ENCODE measurements at places on chromosomes 16 and 17.

DNA sequence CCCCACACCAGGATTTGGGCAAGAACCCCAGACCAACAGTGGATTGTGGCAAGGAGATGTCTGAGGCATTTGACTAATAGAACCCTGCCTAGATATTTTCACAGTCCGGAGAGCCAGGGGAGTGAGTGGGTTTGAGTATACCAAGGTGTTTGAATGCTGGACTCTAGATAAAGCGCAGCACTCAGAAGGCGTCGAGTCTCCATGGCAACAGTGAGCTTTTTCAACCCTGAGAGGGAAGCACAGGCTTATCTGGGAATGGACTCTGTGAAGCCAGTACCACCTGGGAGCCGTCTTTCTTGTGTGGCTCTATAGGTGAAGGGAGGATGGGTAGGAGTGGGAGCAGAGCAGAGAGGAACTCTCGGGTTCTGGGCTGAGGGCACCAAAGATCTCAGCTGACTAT is 147.0 kb downstream of the SHISA6 start:
- DNase-seq: no peak

DNA sequence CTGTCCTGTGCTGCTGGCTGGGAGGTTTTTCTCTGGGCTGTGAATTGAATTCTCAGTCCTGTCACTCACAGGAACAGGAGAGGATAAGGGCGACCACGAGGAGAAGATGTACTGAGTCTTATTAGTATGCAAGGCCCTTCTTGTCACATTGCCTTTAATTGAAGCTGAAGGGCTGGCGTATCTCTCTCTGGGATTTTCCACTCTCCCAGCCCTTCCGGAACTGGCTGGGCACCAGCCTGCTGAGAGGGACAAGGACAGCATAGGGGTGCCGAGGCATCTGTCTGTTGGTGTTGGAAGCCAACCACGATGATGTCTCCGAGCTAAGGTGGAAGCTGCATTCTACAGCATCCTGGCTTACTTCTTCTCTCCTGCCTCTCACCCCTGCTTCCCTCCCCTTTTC is 33.2 kb downstream of the GPRC5B start:
- DNase-seq: no peak

DNA sequence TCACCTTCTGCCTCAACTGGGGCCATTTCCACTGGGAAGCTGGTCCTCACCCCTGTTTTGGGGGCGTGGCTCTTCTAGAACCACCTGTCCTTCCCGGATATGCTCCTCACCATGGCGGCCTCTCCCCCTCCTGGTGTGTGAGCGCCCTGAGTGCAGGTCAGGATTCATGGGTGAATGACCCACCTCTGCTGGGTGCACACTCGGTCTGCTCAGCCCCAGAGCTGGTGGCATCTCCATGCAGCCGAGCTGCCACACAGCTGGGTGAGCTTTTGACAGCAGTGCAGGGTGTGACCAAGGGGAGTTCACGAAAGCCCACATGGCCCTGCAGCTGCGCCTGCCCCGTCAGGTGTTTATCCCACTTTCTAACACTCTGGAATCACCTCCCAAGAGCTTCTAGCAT is 27.3 kb downstream of the GRIN2C start:
- DNase-seq: no peak

- no peak for DNase-seq
These were observed 1.4 kb downstream of the ALDOC start for GRCh38 chr17:28575126-28575795.

DNA sequence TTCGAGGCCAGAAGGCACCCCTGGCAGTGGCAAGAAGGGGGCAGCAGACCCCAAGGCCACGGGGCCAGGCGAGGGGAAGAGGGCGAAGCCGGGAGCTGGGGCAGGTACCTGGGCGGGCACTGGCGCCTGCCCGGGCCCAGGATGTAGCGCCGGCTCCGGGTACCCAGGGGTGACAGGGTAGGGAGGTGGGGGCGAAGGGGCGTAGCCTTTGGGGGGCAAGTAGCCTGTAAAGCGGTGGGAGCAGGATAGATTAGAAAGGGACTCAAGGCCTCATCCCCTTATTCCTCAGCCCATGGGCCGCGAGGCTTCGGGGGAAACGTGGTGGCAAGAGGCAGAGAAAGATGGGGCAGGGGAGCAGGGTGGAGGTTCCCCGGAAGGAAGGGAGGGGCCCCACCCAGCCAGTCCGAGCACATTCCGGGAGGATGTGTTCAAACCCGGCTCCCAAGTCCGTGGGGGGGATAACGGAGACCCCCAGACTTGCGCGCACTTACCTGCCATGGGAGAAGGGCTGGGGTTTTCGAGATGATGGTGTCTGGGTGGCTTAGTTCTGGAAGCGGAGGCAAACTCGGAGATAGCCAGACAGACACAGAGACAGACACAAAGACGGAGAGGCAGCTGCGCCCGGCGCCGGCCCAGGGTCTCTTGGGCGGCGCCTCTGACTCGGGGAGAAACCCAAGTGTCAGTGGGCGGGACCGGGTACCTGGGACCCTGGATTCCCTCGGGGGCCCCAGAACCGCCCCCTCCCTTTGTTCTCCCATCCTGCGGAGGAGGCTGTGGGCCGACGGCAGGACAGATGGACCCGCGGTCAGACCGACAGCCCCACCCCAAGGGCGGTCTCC is 493 bp downstream of the PLSCR3 start:
- no peak for DNase-seq

- DNase-seq: no peak
These were observed 15.1 kb upstream of the SLC52A1 start for GRCh38 chr17:5050278-5050677.

GRCh38 chr16:20946015-20946629 is 45.6 kb downstream of the LYRM1 start:
- DNase-seq: no peak

DNA sequence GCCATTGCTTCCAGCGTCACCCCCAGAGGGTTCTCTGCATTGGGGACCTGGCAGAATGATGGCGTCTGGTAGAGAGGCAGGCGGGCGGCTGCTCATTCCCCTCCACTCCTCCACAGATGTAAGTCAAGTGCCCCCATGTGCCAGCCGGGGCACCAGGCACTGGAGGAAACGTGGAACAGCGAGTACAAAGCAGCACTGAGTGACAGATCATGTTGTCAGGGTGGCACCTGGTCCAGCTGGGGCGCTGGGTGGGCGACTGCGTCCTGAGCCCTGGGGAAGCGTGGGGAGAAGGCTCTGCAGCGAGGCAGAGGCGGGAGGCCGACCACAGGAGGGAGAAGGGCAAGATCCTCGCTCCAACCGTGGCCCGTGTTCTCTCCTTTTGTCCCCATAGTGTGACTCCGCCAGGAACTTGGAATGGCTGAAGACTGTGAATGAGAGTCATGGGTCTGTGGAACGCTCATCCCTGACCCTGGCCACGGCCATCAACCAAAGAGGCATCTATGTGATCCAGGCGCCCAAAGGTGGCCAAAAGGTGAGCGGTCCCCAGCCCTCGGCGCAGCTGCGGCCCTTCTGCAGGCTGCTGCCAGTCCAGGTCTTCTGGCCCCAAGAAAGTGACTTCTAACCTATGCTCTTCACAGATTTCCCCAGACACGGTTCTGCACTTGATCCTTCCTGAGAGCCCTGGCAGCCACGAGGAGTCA is 76.7 kb downstream of the RNF213 start:
- no peak for DNase-seq

DNA sequence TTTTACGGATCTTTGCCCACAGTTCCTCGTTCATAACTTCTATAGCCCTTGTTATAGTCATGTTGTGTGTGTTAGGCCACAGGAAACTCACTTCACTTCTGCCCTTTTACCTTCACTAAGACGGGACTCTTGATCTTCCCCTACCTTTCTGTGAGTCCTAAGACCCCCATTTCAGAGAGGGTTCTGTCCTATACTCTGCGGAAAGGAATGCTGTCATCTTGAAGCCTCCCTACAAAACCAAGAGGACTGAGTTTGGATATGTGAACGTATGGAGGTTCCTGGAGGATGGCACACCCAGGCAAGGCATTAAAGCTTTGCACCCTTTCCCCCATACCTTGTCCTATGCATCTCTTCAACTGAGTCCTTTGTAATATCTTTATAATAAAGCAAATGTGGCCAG is 3.7 kb downstream of the UBB start:
- DNase-seq: no peak

DNA sequence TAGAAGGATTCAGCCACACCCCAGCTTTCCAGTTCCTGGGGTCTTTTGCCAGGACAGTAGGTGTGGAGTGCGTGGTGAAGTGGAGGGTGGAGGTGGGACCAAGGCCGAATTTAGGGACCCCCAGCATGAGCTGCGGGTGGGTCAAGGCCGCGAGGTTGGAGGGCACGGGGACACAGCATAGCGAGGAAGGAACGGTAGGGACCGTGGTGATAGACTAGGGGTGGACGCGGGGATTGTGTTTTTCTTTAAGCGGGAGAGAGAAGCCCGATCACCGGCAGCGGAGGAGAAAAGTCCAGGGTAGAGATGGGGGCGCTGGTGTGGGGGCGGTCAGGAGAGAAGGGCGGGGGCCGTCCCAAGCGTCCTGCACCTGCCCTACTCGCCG is 261 bp upstream of the B4GALNT2 start:
- no peak for DNase-seq

DNA sequence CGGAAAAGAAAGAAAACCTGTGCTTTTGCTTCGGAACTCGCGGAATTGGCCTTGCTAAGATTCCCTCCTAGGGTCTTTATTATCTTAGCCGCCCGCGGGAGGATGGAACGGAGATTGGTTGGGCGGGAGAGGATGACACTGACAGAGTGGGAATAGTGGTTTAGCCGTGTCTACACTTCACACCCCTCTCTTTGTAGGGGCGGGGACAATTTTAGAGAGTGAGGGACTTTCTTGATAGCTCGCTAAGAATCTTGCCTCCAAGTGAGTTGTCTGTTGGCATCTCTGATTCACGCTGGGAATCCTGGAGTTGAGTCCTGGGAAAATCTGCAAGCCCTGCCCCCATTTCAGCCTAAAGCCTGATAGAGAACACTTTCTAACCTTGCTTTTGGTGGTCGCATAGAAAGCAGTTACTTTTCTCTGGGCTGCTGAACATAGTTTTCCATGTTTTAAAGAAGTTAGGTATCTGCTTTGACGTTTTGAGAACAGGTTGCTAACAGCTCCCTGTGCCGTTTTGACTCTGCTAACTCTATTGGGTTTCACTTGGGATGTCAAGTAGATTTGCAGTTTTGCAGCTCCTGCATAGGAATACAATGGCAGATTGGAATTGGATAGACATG is 697 bp downstream of the NOL11 start:
- DNase-seq: no peak

- DNase-seq: no peak
These were observed 11.7 kb downstream of the MYH10 start for GRCh38 chr17:8618825-8619224.

DNA sequence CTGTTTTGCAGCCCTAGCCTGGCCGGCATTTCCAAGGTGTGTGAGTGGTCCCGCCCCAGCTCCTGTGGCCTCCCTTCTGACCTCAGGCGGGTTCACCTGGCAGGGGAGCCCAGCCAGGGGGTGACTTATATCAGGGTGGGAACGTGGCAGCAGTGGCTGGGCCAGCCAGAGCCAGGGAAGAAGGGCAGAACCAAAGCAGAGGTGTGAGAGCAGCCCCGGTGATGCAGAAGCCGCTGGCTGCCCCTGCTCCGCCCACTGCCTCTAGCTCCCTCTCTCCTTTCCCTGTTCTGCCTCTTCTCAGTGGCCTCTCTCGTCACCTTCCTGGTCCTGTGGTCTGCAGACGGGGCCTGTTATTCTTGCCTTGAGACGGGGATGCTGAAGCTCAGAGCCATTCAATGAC is 12.1 kb downstream of the MGAT5B start:
- no peak for DNase-seq

DNA sequence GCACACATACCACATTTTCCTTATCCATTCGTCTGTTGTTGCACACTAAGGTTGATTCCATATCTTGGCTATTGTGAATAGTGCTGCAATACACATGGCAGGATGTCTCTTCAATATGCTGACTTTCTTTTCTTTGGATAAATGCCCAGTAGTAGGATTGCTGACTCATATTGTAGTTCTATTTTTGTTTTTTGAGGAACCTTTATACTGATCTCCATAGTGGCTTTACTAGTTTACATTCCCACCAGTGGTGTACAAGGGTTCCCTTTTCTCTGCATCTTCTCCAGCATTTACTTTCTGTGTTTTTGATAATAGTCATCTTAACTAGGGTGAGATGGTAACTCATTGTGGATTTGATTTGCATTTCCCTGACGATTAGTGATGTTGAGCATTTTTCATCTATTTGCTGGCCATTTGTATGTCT is 118.1 kb downstream of the STXBP4 start:
- no peak for DNase-seq

- DNase-seq: no peak
These were observed 11.2 kb downstream of the HAGH start for GRCh38 chr16:1815461-1815860.

- DNase-seq: no peak
These were observed 1.2 kb downstream of the LLGL2 start for GRCh38 chr17:75526555-75527270.

DNA sequence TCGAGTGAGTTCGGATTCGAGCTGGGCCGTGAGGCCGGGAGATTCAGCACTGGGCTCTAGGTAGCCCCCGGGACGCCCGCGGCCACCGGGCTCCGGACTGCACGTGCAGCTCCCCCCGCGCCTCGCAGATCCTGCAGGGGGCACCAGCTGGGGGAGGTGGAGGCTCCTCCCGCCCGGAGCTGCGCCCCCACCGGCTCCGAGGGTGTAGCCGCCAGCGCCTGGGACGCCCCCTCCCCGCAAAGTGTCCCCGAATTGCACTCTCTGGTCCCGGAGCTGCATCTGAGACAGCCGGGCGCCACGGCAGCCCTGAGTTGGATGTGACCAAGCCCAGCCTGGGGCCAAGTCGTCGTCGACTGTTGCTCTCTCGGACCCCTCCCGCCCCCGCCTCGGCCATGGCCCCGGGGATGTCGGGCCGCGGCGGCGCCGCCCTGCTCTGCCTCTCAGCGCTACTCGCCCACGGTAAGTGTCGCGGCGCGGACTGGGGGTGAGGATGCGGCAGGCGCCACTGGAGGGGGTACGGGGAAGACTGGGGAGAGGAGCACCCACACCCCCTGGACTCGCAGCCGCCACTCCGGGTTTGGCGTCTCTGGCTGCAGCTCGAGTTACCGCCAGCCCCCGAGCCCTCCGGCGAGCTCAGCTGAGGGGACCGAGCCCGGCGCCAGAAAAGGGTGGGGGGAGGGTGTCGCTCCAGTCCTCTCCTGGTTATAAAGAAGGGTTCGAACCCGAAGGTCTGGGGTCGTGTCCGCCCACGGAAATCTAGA is 1.5 kb downstream of the TMEM132E start:
- DNase-seq: peak; percentile 23

DNA sequence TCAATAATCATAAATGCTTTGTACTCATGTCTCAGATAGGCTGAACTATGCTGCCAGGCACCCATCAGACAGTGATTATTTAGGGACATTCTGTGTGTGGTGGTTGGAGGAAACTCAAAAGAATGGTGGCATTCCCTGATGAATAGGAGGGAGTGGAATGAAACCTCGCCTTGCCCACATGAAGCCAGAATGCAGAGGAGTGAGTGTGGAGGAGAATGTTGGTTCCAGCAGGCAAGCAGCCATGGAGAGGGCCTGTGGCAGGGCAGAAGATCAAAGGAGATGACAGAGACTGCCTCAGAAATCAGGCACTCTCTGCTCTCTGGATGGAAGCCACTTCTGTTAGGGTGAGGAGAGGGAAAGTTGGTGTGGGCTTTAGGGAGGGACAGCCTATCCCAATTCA is 22.5 kb downstream of the KCTD19 start:
- DNase-seq: no peak
